Breast epithelium (tissue), 4 donors: ENCODE measurements at places on chromosomes 3 and 15. TPM values are rescaled to one million over a fixed set of nuclear protein-coding genes. Genes with fewer than 3 reads are reported as not detected.

DNA sequence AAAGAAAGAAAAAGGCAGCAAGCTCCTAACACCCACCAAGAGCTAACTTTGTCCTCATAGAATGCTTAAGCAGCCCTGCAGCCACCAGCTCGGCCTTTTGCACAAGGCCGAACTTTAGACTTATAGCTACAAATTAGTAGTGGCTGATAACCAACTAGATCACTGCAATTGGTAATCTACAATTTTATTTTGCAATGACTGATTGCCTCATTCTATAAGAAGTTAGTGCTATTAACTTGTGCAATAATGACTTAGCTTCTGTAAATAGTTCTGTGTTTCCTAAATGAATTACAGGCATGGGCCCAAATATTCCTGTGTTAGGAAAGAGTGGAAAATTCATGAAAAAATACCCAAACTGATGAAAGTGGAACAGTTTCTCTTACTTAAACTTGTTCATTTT lies 284.8 kb upstream of the CFAP20DC start:
- no peaks in the 10 kb centered on the region for H3K36me3 ChIP-seq
- DNase-seq: no peak
- no peaks in the 10 kb centered on the region for H3K4me1 ChIP-seq
- no peaks in the 10 kb centered on the region for H3K27me3 ChIP-seq
- H3K27ac ChIP-seq: no peak overlapping the region

The CDHR4 gene
- not detected for total RNA-seq

DNA sequence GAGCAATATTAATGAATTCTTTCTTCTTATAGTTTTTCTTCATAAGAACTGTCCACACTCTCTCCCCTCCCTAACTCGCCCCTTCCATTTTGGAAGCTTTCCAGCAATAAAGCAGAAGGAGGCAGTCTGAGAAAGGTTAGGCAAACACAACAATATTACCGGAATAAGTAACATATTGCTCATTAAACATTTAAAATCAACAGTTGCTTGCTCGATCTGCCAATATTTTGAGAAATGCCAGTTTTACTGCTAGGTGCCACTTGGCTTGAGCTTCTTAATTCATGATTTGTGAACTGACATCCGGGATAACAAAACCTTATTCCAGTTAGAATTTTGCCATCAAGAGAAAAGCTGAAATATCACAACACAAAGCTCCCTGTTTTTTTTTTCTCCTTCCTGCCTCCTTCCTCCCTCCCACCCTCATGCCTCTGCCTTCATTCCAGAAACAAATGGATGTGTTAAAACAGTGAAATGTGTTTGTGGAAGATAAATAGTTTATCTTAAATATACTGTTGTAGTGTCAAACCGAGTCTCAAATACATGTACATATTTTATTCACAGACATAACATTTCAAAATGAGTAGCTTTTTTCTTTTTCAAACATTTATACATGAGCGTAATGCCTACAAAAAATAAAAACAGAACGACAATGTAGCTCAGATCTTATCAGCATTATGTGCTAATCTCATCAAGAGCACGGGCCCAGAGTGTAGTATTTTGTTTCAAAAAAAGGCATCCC lies 253.7 kb downstream of the GAP43 start:
- no peaks in the 10 kb centered on the region for H3K27me3 ChIP-seq
- no peaks in the 10 kb centered on the region for H3K4me1 ChIP-seq
- DNase-seq: no peak
- no peaks in the 10 kb centered on the region for H3K36me3 ChIP-seq
- H3K27ac ChIP-seq: no peak overlapping the region

GRCh38 chr3:59320080-59320479 lies 270.3 kb upstream of the CFAP20DC start:
- H3K4me3 ChIP-seq: no peak overlapping the region
- no peaks in the 10 kb centered on the region for H3K4me1 ChIP-seq
- no peaks in the 10 kb centered on the region for H3K27me3 ChIP-seq

- no peak overlapping the region for H3K4me3 ChIP-seq
- H3K27ac ChIP-seq: no peak overlapping the region
- no peak for DNase-seq
- no peaks in the 10 kb centered on the region for H3K36me3 ChIP-seq
These were observed 67.7 kb downstream of the SCAPER start for GRCh38 chr15:76837474-76837873.

- no peak overlapping the region for H3K27ac ChIP-seq
- H3K4me1 ChIP-seq: no peaks in the 10 kb centered on the region
- H3K36me3 ChIP-seq: no peaks in the 10 kb centered on the region
- H3K4me3 ChIP-seq: no peak overlapping the region
These were observed 2.3 kb upstream of the INSYN1 start for GRCh38 chr15:73755481-73755880.

GRCh38 chr3:126773167-126773566 lies 69.1 kb downstream of the CHCHD6 start:
- H3K4me3 ChIP-seq: no peak overlapping the region
- H3K4me1 ChIP-seq: no peaks in the 10 kb centered on the region
- no peak for DNase-seq
- no peaks in the 10 kb centered on the region for H3K27me3 ChIP-seq
- no peak overlapping the region for H3K27ac ChIP-seq
- H3K36me3 ChIP-seq: no peaks in the 10 kb centered on the region

The LRTM1 gene
- total RNA-seq: not detected

The AMIGO3 gene
- total RNA-seq: 0.98 TPM

The GATM gene
- total RNA-seq: 22.8 TPM

DNA sequence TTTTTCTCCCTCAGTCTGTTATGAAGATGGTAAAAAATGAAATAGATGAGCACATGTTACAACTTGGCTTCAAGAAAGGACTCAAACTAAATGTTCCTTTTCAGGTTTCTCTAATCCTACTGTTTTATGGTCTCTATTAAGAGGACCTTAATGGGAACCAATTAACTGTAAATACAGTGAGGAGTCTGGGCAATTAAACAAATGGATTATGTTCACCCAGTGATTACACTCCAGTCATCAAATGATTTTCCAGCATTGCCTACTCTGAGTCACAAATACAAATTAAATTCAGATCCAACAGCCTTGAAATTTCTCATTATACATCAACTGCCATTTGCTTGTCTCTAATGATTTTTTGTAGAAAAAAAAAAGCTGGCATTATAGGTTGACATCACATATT lies 129.2 kb downstream of the NEK10 start:
- H3K27ac ChIP-seq: no peak overlapping the region
- no peaks in the 10 kb centered on the region for H3K4me1 ChIP-seq
- no peaks in the 10 kb centered on the region for H3K36me3 ChIP-seq
- H3K27me3 ChIP-seq: no peaks in the 10 kb centered on the region
- no peak overlapping the region for H3K4me3 ChIP-seq

The MYO5C gene
- total RNA-seq: 71.3 TPM

- no peak for DNase-seq
- no peaks in the 10 kb centered on the region for H3K36me3 ChIP-seq
- H3K4me3 ChIP-seq: no peak overlapping the region
- no peaks in the 10 kb centered on the region for H3K4me1 ChIP-seq
- no peak overlapping the region for H3K27ac ChIP-seq
- H3K27me3 ChIP-seq: no peaks in the 10 kb centered on the region
These were observed 532.8 kb downstream of the ZIC1 start for GRCh38 chr3:147941969-147942368.

DNA sequence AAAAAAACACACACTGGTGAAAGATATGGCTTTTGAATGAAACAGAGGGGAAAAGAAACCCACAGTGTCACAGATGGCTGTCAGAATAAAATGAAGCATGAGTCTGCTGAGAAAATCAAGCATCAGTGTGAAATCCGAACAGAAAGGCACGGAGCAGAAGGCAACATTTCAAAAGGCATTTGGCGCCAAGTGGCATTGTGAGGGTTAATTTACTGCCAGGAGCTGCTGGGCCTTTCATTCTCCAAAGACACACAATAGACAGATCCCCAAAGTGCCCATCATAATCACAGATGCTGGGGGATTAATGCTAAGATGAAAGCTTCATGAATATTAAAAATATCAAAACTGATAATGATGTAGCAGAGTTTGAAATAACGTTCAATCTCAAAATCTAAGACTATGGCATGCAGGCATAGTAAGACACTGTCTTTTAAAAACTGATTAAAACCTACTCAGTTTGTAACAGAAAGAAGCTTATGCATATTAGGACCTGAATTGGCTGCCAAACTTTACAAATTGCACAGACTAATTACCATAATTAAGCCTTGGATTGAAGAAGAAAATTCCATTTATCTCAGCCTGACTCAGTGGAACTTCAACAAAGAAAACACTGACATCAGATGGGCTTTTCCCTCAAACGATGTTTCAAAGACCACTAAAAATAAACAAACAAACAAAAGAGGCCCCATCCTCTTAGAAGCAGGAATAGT lies 589.2 kb downstream of the ROBO1 start:
- no peak for DNase-seq
- no peaks in the 10 kb centered on the region for H3K27me3 ChIP-seq
- H3K4me3 ChIP-seq: no peak overlapping the region
- no peaks in the 10 kb centered on the region for H3K4me1 ChIP-seq
- no peaks in the 10 kb centered on the region for H3K36me3 ChIP-seq

The GRAMD2A gene
- 52.5 TPM for total RNA-seq

DNA sequence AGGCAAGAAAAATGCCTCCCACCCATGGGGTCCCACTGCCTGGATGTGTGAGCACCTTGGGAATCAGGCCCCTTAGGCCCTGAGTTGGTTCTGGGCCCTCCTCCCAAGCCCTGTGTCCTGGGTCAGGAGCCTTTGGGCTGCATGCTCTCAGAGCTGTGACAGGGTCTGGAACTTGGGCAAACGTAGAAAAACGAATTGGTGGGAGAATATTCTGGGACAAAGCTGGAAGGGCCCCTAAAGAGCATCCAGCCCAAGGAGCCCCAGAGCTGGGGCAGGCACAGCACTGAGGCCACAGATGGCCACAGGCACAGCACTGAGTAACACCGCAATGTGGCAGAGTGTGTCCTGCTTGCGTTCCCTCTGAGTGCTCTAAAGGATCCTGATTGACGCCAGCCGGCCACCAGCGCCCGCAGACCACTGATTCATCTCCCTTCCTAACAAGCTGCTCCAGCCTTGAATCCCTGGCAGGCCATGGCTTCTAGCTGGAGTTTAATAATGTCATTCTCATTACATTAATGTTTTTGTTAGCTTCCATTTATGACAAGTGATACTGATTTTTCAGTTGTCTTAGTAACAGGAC lies 18.6 kb upstream of the SEC13 start:
- no peaks in the 10 kb centered on the region for H3K4me1 ChIP-seq
- DNase-seq: no peak
- no peaks in the 10 kb centered on the region for H3K27me3 ChIP-seq
- H3K4me3 ChIP-seq: no peak overlapping the region
- no peak overlapping the region for H3K27ac ChIP-seq
- H3K36me3 ChIP-seq: no peaks in the 10 kb centered on the region

- H3K4me1 ChIP-seq: no peaks in the 10 kb centered on the region
- no peak overlapping the region for H3K27ac ChIP-seq
- peak; percentile 71 for DNase-seq
- H3K36me3 ChIP-seq: no peaks in the 10 kb centered on the region
These were observed 162.4 kb upstream of the LRRN1 start for GRCh38 chr3:3636815-3637214.

DNA sequence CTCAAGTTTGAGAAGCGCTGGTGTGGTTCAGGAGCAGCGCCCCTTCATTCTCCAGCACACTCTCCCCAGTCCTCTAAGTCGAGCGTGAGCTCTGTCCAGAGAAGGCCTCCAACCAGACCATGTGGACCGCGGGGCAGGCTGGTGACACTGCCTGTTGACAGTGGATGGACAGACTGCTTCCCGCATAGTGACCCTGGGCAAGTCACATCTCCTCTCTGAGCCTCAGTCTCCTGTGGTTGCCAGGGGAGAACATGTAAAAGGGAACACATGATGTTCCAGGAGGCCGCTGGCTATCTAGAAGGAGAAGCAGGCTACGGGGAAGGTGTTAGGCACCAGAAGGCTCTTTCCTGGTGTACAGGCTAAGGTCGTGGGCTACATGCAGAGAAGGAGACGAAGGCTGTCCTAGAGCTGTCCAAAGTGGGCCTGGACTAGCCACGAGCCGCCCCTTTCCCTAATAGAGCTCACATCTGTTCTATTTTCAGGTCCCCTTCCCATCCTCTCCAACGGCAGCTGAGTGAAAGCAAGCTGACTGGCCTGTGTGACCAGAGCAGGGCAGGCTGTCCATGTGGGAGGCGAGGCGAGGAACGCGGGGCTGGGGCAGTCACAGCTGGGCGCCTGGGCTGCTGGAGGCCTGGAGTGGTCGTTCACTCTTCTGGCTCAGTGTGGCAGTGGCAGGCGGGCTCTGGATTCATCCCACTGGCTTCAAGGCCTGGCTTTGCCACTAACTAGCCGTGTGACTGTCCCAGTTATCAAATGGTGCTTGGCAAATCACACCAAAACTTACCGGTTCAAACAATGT lies 11.1 kb downstream of the ISG20 start:
- no peaks in the 10 kb centered on the region for H3K36me3 ChIP-seq
- peaks cover 17% of the 10 kb centered on the region for H3K4me1 ChIP-seq
- H3K27ac ChIP-seq: peak overlapping the region; percentile 66
- peak; percentile 14 for DNase-seq

DNA sequence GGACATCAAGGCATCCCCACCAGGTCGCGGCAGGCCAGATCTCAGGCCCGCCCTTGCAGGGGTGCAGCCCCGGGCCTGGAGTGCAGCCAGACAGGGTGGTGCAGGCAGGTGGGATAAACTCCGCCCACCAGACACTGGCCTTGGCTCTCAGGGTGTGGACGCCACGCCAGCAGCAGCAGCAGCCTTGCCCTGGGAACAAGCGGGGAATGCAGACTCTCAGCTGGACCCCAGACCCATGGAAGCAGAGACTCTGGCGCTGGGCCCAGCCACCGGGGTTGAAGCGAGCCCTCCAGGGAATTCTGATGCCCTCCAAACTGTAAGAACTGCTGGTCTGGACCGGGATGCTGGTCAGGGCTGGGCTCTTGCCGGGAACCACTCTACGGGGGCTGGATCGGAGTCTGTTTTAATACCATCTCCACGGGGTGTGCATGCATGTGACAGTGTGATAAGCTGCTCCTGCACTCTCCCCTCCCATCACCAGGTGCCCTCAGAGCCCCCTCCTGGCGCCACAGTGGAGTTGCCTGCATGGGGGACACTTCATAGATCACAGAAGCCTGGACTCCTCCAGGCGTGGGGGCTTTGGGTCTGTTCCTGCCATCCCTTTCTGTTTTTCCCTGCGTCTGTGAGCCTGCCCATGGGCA lies 142.7 kb downstream of the NSMCE3 start:
- H3K27me3 ChIP-seq: no peaks in the 10 kb centered on the region
- H3K36me3 ChIP-seq: no peaks in the 10 kb centered on the region
- H3K4me1 ChIP-seq: no peaks in the 10 kb centered on the region
- no peak overlapping the region for H3K27ac ChIP-seq
- no peak overlapping the region for H3K4me3 ChIP-seq

DNA sequence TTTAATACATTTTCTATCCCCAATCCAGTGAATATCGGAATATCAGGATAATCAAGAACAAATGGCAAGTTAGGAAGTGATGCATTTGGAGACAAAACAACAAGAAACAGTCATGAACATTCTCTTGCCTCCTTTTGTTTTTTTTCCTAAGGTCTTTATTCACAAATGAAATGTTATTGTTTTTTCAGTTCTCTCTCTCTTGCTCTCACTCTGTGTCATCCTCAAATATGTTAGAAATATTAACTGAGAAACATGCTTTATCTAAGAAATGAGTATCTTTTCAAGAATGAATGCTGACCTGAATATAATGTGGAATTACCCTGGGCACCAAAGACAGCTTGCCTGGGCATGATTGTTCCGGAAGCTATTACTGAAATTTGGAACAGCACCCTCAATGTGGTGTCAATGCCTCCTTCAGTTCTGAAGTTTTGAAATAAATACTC lies 51.3 kb downstream of the RBMS3 start:
- peaks cover 6% of the 10 kb centered on the region for H3K4me1 ChIP-seq
- peak; percentile 44 for DNase-seq
- peak overlapping the region; percentile 73 for H3K27ac ChIP-seq
- H3K36me3 ChIP-seq: no peaks in the 10 kb centered on the region
- H3K4me3 ChIP-seq: no peak overlapping the region
- no peaks in the 10 kb centered on the region for H3K27me3 ChIP-seq
